ENCODE measurements at places on chromosomes 1 and 21. TPM values are rescaled to one million over a fixed set of nuclear protein-coding genes. Genes with fewer than 3 reads are reported as not detected.

GRCh38 chr1:157993918-157994605 is 617 bp downstream of the KIRREL1 start:
- no peak for DNase-seq
- H3K27ac ChIP-seq, result peak overlapping the region; percentile 23
- H3K4me1 ChIP-seq, result peaks cover 22% of the 10 kb centered on the region
- H3K4me3 ChIP-seq, result peak overlapping the region; percentile 87

- no peak overlapping the region for H3K27ac ChIP-seq
- H3K36me3 ChIP-seq, result peaks cover 12% of the 10 kb centered on the region
- H3K4me1 ChIP-seq, result no peaks in the 10 kb centered on the region
- DNase-seq, result no peak
- H3K27me3 ChIP-seq, result no peaks in the 10 kb centered on the region
- H3K4me3 ChIP-seq, result no peak overlapping the region
Observed at GRCh38 chr1:89578151-89578550, 53.5 kb downstream of the LRRC8B start.

DNA sequence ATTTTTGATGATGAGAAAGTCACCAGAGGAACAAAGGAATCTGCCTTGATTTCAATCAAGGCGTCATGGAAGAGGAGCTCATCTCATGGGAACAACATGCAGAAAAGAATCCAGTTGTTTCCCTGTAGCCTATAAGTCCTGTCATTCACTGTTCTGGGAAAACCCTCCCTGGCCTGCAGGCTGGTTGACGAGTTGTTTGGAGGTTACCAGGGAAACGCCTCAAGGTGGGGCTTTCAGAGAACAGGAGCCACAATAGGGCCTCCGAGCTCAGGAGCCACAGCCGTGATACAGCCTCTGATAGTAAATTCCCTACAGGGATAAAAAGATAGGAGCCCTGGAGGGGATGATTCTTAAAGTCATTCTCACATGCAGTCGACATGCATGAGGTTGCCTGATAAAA is 135.2 kb downstream of the PSMG1 start:
- no peak for DNase-seq
- H3K4me3 ChIP-seq, result no peak overlapping the region
- H3K27me3 ChIP-seq, result no peaks in the 10 kb centered on the region
- H3K36me3 ChIP-seq, result no peaks in the 10 kb centered on the region
- H3K4me1 ChIP-seq, result no peaks in the 10 kb centered on the region

- no peak overlapping the region for H3K27ac ChIP-seq
- peaks cover 8% of the 10 kb centered on the region for H3K4me1 ChIP-seq
- DNase-seq, result peak; percentile 56
- no peaks in the 10 kb centered on the region for H3K36me3 ChIP-seq
- H3K27me3 ChIP-seq, result peaks cover 22% of the 10 kb centered on the region
Observed at GRCh38 chr21:37073417-37074196, 553 bp downstream of the TTC3 start.

DNA sequence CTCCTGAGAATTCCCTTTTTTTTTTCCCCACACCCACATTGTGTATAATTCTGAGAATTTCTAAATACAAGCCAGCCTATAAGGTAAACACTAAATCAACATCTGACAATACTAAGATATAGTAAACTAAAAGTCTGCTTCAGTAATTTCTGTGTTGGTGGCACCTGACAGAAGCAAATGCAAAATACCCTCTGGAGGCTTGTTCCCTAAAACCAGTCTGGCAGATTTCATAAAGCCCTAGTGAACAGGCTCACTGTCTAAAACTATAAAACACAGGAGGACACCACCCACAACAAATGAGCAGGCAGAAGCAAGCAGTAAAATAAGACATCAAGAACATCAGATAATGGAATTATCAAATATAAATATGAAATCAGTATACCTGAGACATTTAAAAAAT is 11.5 kb downstream of the TRIM33 start:
- no peak for DNase-seq
- no peaks in the 10 kb centered on the region for H3K4me1 ChIP-seq
- no peaks in the 10 kb centered on the region for H3K36me3 ChIP-seq

- no peaks in the 10 kb centered on the region for H3K36me3 ChIP-seq
- peaks cover 11% of the 10 kb centered on the region for H3K4me1 ChIP-seq
- H3K4me3 ChIP-seq, result peak overlapping the region; percentile 49
- no peak overlapping the region for H3K27ac ChIP-seq
Observed at GRCh38 chr1:50967416-50968157, 2.5 kb upstream of the CDKN2C start.

- no peak overlapping the region for H3K27ac ChIP-seq
- no peaks in the 10 kb centered on the region for H3K36me3 ChIP-seq
- no peak for DNase-seq
- H3K4me1 ChIP-seq, result no peaks in the 10 kb centered on the region
- no peaks in the 10 kb centered on the region for H3K27me3 ChIP-seq
- no peak overlapping the region for H3K4me3 ChIP-seq
Observed at GRCh38 chr1:247746391-247746935, 1.5 kb downstream of the OR14A2 start.

DNA sequence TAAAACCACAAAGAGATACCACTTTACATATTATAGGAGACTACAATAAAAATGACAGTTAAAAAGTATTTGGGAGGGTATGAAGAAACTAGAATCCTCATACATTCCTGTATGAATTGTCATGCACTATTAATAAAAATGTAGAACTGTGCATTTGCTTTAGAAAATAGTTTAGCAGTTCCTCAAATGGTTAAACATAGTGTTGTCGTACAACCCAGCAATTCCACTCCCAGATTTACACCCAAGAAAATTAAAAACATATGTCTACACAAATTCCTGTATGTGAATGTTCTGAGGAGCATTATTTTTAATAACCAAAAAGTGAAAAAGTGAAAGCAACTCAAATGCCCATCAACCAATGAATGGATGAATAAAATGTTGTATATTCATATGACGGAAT is 23.1 kb upstream of the PDE4B start:
- H3K36me3 ChIP-seq, result no peaks in the 10 kb centered on the region
- H3K27me3 ChIP-seq, result no peaks in the 10 kb centered on the region
- H3K4me3 ChIP-seq, result no peak overlapping the region
- no peak for DNase-seq

- no peak overlapping the region for H3K4me3 ChIP-seq
- no peak for DNase-seq
- H3K36me3 ChIP-seq, result no peaks in the 10 kb centered on the region
- H3K27ac ChIP-seq, result no peak overlapping the region
- H3K27me3 ChIP-seq, result no peaks in the 10 kb centered on the region
Observed at GRCh38 chr1:93964096-93964776, 55.0 kb upstream of the GCLM start.

DNA sequence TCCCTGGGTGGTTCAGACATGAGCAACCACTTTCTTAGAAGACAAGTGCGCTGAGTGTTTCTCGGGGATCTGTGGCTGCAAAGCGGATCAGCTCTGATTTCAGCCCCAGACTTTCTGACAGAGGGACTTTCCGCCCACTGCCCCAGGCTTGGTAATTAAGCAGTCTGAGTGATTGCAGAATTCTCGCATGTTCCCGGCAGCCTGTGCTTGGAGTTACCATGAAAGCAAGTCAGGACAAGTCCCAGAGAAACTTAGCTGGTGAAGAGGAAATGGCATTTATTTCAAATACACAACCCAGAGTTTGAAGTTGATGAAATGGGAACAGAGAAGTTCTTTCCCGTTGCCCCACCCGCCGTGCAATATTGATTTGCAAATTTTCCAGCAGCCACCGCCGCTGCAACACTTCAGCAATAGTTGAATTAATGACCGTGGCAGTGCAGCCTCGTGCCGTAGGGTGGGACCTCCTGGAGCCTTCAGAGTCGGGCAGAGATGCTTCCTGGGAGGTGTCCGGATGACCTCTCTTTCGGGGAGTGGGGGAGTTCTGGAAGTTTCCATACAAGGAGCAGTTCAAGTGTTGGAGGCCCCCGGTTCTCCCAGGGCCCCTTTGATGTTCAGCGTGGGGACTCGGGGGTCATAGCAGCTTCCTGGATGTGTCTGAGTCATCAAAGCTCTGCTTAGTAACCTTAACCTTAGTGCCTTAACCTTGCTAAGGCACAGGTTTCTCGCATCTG is 134.7 kb downstream of the KAZN start:
- peak overlapping the region; percentile 41 for H3K4me3 ChIP-seq
- no peaks in the 10 kb centered on the region for H3K36me3 ChIP-seq
- DNase-seq, result peak; percentile 57
- H3K27ac ChIP-seq, result no peak overlapping the region

DNA sequence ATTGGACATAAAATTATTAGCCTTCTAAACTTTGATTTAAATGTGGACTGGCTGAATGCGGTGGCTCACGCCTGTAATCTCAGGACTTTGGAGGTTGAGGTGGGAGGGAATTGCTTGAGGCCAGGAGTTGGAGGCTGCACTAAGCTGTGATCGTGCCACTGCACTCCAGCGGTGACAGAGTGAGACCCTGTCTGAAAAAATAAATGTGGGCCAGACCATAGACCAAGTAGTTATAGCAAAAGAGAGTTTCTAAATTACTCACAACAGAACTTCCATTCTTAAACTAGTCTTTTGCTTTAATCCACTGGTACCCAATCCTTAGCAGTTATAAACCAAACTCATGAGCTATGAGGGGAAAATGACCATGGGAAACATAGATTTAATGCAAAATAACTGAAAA is 35.2 kb downstream of the RAP1A start:
- DNase-seq, result no peak
- H3K36me3 ChIP-seq, result no peaks in the 10 kb centered on the region
- H3K27ac ChIP-seq, result no peak overlapping the region
- H3K4me3 ChIP-seq, result no peak overlapping the region
- peaks cover 5% of the 10 kb centered on the region for H3K4me1 ChIP-seq

GRCh38 chr1:35894183-35894582 is 11.2 kb downstream of the AGO1 start:
- no peak overlapping the region for H3K4me3 ChIP-seq
- peaks cover 38% of the 10 kb centered on the region for H3K36me3 ChIP-seq
- no peak overlapping the region for H3K27ac ChIP-seq
- no peak for DNase-seq
- no peaks in the 10 kb centered on the region for H3K27me3 ChIP-seq
- no peaks in the 10 kb centered on the region for H3K4me1 ChIP-seq

GRCh38 chr1:161843156-161843555 is 77.0 kb downstream of the ATF6 start:
- DNase-seq, result no peak
- no peak overlapping the region for H3K4me3 ChIP-seq
- H3K36me3 ChIP-seq, result no peaks in the 10 kb centered on the region
- no peaks in the 10 kb centered on the region for H3K27me3 ChIP-seq

DNA sequence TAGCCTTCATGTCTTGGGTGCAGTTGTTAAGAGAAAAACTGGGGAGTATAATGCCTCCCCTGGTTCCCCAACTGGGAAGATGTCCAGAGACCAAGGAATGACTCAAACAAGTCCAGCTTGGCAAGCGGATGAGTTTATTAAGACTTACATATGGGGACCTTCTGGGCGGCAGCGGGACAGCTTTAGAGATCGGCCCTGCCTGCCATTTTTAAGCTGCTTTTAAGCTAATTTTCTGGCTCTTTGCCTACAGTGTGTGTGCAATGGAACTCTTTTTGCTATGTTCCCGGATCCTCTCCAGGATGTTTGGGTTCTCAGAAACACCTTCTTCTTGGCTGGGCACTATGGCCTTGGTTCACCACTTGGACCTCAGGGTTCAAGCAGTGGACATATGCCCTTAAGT is 99.5 kb downstream of the RYR2 start:
- no peaks in the 10 kb centered on the region for H3K36me3 ChIP-seq
- H3K27me3 ChIP-seq, result no peaks in the 10 kb centered on the region
- H3K27ac ChIP-seq, result no peak overlapping the region
- no peak for DNase-seq
- H3K4me1 ChIP-seq, result peaks cover 2% of the 10 kb centered on the region

- DNase-seq, result no peak
- no peaks in the 10 kb centered on the region for H3K36me3 ChIP-seq
- H3K4me3 ChIP-seq, result no peak overlapping the region
- no peaks in the 10 kb centered on the region for H3K27me3 ChIP-seq
Observed at GRCh38 chr21:37849506-37850102, 66.7 kb downstream of the KCNJ6 start.

DNA sequence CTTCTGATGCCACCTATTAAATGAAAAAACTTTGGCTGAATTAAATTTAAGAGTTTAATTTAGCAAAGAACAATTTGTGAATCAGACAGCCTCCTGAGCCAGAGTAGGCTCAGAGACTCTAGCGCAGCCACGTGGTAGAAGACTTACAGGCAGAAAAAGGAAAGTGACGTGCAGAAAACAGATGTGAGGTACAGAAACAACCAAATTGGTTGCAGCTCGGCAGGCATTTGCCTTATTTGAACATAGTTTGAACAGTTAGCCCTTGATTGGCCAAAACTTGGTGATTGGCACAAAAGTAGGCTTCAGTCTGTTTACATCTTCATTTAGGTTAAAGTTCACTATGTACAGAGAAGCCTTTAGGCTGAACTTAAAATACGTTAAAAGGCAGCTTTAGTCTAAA is 22.9 kb downstream of the TCP10L start:
- H3K27ac ChIP-seq, result peak overlapping the region; percentile 53
- no peaks in the 10 kb centered on the region for H3K27me3 ChIP-seq
- no peak overlapping the region for H3K4me3 ChIP-seq

DNA sequence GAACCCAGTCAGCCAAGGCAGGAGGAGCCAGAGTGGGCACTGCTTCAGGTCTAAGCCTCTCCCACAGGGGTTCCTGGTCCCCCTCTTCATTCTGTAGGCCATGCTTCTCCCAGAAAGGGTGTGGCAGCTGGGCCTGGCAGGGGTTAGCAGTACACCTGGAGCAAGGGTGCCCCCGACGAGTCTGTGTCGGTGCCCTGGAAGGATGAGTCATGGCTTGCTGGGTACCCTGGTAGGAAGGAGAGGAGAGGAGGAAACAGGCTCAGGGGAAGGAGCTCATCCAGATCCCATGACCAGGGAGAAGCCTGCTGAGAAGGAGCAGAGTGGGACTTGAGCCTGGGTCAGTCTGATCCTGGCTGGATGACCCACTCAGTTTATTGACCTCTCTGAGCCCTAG is 10.3 kb downstream of the KDF1 start:
- no peaks in the 10 kb centered on the region for H3K27me3 ChIP-seq
- H3K4me3 ChIP-seq, result no peak overlapping the region

GRCh38 chr1:154730986-154731489 is 123.1 kb upstream of the ADAR start:
- H3K27ac ChIP-seq, result no peak overlapping the region
- no peak for DNase-seq
- peaks cover 17% of the 10 kb centered on the region for H3K4me1 ChIP-seq
- H3K27me3 ChIP-seq, result no peaks in the 10 kb centered on the region
- H3K4me3 ChIP-seq, result no peak overlapping the region
- H3K36me3 ChIP-seq, result no peaks in the 10 kb centered on the region

GRCh38 chr1:108200687-108201051 is 526 bp upstream of the SLC25A24 start:
- H3K4me3 ChIP-seq, result peak overlapping the region; percentile 94
- H3K36me3 ChIP-seq, result peaks cover 2% of the 10 kb centered on the region
- H3K27me3 ChIP-seq, result no peaks in the 10 kb centered on the region
- H3K4me1 ChIP-seq, result peaks cover 6% of the 10 kb centered on the region
- H3K27ac ChIP-seq, result no peak overlapping the region

- H3K27me3 ChIP-seq, result no peaks in the 10 kb centered on the region
- no peaks in the 10 kb centered on the region for H3K36me3 ChIP-seq
Observed at GRCh38 chr1:229204921-229205777, 65.8 kb upstream of the RAB4A start.

The NEK2 gene
- 8.4 TPM for polyA plus RNA-seq

The OR6P1 gene
- not detected for polyA plus RNA-seq

The GPR3 gene
- polyA plus RNA-seq, result 34.9 TPM

The FBLIM1 gene
- 66.7 TPM for polyA plus RNA-seq

The C1orf87 gene
- polyA plus RNA-seq, result not detected

The SOX13 gene
- polyA plus RNA-seq, result 113 TPM

All from H1 (cell line).